ENCODE measurements at places on chromosomes 3 and 15. TPM values are rescaled to one million over a fixed set of nuclear protein-coding genes. Genes with fewer than 3 reads are reported as not detected.

DNA sequence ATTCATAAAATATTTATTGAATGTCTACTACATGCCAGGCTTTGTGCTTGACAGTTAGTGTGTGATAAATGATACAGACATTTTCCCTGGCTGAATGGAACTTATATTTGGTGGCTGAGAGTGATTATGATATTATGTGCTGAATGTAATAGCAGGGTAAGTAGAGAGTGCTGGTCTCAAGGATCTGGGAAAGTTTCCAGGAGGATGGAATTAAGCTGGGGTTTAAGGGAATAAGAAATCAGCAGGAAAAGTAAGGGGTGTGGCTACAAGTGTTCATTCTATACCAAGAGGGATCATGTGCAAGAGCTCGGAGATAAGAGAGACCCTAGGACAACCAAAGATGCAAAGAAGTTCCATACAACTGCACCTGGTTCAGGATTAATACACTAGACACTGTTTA, 500.1 kb upstream of the CFAP20DC start:
- no peak for DNase-seq

- DNase-seq: no peak
Observed at GRCh38 chr3:174413062-174413912, 445.8 kb upstream of the NAALADL2 start.

GRCh38 chr15:24944954-24945353, 9.8 kb upstream of the SNRPN start:
- no peak for DNase-seq

- no peak for DNase-seq
Observed at GRCh38 chr3:22039161-22039560, 288.2 kb upstream of the ZNF385D start.

DNA sequence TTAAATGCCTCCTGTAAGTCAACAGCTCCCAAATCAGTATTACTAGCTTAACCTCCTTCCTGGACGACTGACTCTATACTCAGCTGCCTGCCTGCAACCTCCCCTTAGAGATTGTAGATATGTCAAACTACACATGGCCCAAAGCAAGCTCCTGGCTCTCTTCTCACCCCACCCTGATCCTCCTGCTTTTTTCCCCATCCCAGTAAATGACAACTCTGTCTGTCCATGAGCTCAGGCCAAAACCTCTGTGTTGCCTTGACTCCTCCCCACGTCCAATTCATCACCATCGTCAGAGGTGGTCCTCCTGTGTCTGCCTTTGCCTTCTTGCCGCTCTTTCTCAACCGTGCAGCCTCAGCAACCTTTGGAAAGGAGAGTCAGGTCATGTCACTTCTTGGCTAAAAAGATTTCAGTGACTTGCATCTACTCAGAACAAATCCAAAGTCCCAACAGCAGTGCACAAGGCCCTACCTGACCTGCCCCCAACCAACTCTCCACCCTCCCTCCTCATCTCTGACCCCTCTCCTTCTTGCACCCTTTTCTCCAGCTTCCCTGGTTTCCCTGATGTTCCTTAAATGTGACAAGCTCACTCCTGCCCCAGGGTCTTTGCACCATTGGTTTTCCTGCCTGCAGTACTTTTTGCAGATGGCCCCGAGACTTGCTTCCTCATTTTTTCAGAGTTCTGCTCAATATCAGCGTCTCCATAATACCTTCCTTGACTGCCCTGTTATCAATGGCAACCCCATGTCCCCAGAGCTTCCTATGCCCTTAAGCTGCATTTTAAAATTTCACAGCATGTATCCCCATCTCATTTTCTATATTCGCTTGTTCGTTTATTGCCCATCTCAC, 52.8 kb downstream of the LSM3 start:
- DNase-seq: no peak

GRCh38 chr3:12869035-12869621, 27.8 kb upstream of the RPL32 start:
- DNase-seq: peak; percentile 69

DNA sequence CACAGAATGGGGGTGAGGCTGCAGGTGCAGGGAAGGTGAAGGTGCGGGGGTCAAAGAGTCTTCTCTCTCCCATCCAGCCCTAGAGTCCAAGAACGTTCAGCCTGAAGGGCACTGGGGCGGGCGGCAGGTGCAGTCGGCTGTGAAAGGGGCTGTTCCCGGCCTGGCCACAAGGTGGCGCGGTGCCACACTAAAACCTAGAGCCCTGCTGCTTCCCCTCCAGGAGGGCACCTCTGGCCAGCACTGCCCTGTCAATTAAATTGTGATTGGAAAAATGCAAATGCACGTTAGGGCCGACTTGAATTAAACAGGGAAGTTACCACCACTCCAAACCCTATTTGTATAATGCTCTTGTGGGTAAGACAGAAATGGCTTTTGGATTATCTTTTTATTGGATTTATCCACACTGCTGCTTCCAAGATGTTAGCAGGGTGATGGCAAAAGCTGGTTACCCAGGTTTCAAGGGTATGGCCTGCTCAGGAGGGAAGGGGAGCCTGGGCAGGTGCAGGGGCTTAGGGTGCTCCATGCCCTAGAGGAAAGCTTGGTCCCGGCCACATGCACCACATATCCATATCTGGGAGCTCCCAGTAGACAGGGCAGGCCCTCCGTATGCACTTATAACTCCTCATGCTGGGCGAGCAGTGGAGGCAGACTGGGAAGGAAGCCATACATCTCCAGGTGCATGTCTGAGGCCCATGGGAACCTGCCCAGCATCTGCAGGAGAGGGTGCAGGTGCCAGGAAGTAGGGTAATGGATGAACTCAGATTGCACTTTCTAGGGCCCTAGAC, 119.8 kb downstream of the ADCY5 start:
- peak; percentile 67 for DNase-seq

- DNase-seq: no peak
Observed at GRCh38 chr3:124833710-124834332, 53.3 kb downstream of the ITGB5 start.

DNA sequence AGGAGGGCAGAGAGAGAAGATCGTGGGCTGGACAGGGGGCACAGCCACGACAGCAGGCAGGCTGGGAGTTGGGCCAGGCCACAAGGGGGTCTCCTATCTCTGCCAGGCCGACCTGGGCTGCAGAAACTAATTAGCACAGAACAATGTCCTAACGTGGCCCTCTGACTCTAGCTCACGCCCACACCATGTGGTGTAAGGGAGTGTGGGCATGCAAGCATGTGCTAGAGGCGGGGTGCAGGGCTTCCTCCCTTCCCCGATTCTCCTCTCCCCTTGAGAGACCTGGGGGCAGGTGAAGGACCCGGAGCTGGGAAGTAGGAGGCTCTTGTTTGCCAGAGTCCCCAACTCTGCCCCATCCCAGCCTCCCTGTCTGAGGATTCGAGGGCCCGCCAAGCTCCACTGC, 65.5 kb downstream of the LINGO1 start:
- DNase-seq: no peak

- no peak for DNase-seq
Observed at GRCh38 chr3:151445273-151446001, 15.4 kb downstream of the IGSF10 start.

- DNase-seq: peak; percentile 33
Observed at GRCh38 chr3:184344579-184345316, 7.3 kb downstream of the FAM131A start.

- no peak for DNase-seq
Observed at GRCh38 chr3:185473290-185473815, 25.5 kb downstream of the TMEM41A start.

DNA sequence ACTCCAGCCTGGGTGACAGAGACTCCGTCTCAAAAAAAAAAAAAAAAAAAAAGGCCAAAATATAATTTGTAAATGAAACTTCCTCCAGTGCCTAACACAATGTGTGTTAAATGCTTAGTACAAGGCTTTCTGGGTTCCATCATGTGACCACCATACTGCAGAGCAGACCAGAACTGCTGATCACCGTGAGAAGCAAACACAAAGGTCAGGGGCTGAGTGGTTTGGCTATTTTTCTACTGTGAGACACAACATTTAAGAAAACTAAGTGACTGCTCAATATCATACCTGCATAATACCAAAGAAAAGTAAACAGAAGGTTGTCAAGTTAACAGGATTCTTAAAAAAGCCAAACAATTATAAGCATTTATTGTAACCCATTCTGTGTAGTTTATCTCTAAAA, 13.2 kb downstream of the ABCC5 start:
- no peak for DNase-seq

DNA sequence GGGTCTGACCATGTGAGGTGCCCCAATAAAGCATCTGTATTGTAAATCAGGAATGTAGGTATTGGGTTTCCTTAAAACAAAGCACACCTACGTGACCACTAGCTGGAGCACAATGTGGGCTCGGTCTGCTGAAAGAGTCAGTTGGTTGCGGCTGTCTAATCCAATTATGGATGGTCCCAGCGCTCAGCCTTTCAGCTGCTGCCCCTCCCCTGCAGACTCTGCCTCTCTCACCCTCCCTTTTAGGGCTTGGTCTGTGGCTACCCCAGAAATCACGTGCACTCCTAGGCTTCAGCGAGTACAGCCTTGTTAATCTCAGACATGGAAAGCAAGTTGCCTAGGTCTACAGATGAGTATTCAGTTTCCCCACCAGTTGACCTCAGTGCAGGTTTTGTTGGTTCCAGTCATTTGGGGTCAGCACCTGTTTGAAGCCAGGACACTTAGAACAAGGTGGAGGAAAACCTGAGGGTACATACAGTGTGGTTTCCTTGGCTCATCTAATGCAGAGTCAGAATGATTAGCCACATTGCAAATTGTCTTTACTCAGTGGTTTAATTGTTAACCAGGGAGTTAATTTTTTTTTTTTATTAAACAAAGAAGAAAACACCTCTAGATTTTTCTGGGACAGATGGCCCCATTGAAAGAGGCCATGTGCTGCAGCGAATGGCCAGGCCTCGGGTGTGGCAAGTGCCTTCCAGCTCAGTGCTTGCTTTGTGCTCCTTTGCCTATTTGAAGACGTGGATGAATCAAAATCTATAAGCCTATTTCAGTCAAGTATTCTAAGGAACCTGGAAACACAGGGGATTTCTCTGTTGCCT, 137.7 kb downstream of the IGF1R start:
- peak; percentile 65 for DNase-seq

DNA sequence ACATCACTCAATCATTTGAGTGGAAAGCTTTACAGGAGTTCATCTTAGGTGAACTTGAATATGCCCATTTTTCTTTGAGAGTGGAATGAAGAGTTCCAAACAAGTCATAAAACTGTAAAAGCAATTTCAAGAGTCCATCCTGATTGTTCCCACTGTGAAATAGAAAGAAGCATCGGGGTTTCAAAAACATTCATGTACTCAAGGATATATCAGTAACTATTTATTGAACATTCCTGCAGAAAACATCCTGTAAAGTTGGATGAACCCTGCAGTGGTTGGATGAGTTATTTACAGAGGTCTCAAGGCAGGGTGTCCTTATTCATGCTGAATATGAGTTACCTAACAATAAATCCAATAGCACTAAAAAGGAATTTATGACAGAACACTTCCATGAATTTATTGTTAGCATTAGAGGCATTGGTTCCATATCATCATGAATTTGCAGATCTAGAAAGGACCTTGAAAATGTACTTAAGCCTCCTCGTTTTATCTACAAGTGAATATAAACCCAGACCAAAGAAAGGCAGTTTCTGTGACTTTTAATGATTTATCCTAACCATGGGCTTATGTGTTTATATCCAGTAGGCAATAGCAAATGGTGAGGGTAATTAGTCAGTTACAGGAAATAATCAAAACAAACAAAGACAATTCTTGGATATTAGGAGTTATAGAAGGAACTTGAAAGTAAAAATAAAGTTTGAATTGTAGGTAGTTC, 361.9 kb upstream of the KCNMB2 start:
- no peak for DNase-seq

Gene CNTN4
- total RNA-seq: 41.1 TPM

Gene SEMA3B
- total RNA-seq: 59.2 TPM

Gene DNAJB8
- not detected for total RNA-seq

Gene ATP13A5
- 0.61 TPM for total RNA-seq

Gene GABRR3
- total RNA-seq: not detected

Gene TRPM1
- not detected for total RNA-seq

Gene PIK3CB
- 44.3 TPM for total RNA-seq

Gene VPS8
- 92.6 TPM for total RNA-seq

Gene GATM
- total RNA-seq: 7.7 TPM

Gene TNFAIP8L3
- total RNA-seq: 8.2 TPM

Gene BMF
- 12.6 TPM for total RNA-seq

Gene ADAMTS7
- total RNA-seq: 1.8 TPM

Gene THRB
- total RNA-seq: 75.5 TPM

Gene TATDN2
- 29.8 TPM for total RNA-seq

All from mucosa of descending colon (tissue), 3 donors.